Karpas-422 (cell line): ENCODE measurements at places on chromosomes 2 and 18.

DNA sequence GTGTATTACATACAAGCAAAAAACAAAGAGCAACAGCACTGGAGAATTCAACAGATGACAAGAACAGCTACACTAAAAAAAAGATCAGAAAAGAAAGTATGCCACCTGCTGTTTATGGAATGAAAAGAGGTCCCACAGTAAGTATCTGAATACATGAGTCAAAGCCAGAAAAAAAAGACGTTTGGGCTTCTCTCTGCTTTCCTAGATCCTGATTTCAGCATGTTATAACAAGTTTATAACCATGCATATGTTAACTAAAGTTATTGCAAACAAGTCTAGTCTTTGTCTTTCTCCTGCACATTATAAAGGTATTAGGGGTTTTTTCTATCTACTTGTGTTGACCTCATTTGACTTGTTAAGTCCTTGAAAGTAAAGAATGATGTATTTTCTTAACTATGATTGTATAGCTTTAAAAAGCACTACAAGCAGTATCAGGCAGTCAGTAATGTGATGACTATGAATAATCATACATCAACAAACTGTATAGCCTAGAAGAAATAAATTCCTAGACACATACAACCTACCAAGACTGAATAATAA lies 108.5 kb upstream of the COL5A2 start:
- DNase-seq, result peak; percentile 60

- DNase-seq, result no peak
These were observed 53.3 kb downstream of the CYBRD1 start for GRCh38 chr2:171575606-171576005.

DNA sequence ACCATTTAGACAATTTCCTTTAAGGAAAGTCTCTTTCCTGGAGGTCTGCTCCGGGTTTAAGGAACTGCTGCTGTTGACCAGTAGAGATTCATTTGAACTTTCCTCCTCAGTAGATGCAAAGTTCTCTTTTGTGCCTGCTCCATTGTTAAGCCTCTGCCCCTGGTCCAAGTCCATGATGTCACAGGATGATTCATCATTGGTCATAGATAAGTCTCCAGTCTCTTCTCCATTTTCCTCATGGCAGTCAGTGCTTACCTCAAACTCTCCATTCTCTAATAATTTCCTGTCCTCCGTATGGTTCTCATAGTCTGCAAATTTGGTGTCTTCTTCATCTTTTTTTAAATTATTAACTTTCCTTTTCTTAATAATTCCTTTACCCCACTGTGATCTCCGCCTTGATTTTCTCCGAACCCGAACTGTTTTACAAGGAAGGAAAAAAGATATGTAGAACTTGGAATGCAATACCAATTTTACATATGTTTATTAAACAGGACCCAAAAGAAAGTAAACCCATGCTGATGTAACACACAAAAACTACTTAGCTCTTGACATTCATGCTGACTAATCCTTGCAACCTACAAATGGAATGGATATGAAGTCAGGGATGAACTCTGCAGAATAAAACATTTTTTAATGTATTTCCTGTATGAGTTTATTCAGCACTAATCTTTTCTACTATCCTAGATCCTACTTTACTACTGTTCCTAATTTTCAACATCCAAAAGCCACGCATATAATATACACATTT lies 169.1 kb downstream of the ATAD2B start:
- no peak for DNase-seq

DNA sequence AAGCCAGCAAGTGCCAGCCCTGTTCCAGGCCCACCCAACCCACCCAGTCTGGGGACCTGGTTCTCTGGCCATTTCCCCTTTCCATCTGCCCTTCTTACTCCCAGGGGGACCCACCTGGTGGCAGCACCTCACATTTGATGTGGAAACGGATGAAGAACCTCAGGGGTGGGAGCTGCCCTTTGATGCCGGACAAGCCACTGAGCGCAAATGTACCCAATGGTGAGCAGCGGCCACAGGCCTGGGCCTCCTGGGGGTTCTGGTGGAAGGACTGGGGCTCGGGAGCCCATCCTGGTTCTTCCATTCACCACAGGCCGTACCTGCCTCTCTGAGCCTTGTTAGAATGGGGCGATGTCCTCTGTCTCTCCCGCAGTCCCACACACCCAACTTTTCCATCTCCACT lies 84.7 kb downstream of the EPAS1 start:
- DNase-seq, result no peak

- no peak for DNase-seq
These were observed 108.9 kb downstream of the SATB2 start for GRCh38 chr2:199348871-199349270.

- DNase-seq, result peak; percentile 92
These were observed 1.4 kb downstream of the PSD4 start for GRCh38 chr2:113175042-113175628.

GRCh38 chr2:238972146-238972445 lies 124.2 kb downstream of the TWIST2 start:
- no peak for DNase-seq

DNA sequence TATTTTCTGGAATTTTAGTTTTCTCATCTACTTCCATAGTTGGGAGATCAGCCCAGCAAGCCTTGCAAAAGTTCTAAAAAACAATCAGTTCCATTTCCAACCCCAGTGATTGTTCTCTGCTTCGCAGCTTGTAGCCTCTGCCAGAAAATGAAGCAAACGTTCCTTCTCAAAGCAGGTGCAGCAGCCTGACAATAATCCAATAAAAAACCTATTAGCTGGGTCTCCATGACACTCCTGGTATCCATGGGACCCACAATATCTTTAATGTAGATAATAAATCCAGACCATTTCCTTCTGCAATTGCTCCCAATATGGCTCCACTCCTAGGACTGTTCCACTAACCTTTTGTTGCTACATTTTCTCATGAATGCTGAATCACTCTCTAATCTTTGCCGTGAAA lies 140.8 kb upstream of the SETBP1 start:
- no peak for DNase-seq

GRCh38 chr2:178450524-178450773 lies 526 bp downstream of the PRKRA start:
- no peak for DNase-seq

DNA sequence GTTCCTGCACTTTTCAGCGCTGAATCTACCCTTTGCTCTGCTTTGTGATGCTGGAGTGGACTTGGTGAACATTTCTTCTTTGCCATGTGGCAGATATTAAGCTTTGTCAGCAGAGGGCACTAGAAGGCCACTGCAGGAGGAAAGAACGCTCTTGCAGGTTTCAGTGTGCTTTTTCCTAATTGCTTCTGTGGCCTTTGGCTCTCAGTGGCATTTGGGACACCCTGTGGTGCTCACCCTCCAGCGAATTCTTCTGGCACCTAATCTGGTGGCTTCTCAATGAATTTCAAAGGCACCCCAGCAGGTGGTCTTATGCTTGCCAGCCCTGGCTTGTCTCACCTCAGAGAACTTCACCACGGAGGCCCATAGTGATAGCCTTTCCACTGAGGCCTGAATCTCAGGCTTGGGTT lies 146.7 kb downstream of the MYO3B start:
- peak; percentile 76 for DNase-seq

- DNase-seq, result peak; percentile 46
These were observed 337.2 kb upstream of the SALL3 start for GRCh38 chr18:78642296-78642951.

- DNase-seq, result no peak
These were observed 14.2 kb downstream of the TET3 start for GRCh38 chr2:73998933-73999332.

- peak; percentile 70 for DNase-seq
These were observed 725 bp downstream of the FBXO48 start for GRCh38 chr2:68466361-68466777.

GRCh38 chr2:109348671-109349502 lies 219.9 kb downstream of the SH3RF3 start:
- DNase-seq, result no peak

DNA sequence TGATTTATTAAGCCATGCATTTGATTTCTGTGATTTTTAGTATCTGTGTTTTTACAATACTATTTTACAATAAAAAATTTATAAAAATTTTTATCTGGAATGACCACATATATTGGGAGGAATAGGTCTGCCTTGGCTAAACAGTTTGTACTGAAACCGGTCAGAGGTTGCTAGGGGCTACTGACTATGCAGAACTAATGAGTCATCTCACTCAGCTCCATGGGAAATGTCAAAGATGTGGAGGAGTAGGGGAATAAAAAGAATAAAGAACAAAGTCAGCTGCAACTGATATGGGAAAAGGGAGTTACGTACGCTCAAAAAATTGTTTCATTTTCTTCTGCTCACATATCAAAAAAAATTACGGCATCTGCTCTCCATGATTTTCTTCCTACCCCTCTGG lies 8.6 kb upstream of the TMEM163 start:
- no peak for DNase-seq

DNA sequence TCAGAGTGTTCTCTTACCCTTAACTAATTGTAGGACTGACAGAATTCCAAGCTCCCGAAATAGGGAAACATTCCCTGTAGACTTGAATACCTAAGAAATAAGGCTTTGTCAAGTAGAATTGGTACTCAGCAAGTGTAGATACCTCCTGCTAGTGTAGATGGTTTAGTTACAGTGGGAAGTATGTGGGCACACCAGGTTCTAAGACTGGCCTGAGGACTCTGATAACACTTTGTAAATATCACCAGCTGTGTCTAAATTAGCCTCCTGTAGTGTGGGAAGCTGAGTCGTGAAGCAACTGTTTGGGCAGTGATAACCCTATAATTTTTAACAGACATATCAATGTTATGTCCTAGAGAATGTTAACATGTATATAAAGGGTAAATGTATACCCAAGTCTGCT lies 304.5 kb downstream of the SLC8A1 start:
- DNase-seq, result no peak

- no peak for DNase-seq
These were observed 60.2 kb upstream of the CAVIN2 start for GRCh38 chr2:191907091-191907490.

DNA sequence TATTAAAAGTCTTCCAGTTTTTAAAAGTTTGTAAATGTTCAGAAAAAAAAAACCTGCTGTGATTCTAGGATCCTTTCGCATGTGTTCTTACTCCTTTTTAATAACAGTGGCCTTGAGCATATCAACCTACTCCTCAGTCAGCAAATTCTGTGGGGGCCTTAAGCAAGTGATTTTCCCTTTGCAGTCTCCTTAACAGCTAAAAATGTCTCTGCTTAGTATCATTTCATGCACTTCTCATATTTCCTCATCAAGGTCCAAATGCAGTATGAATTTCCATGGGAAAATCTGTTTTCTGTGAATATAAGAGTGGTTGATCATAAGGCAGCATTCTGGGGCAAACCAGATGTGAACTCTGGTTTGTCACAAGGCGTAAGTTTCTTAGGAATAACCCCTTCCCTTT lies 2175.1 kb upstream of the PIK3C3 start:
- no peak for DNase-seq

- no peak for DNase-seq
These were observed 384.9 kb upstream of the NRP2 start for GRCh38 chr2:205297368-205297767.

DNA sequence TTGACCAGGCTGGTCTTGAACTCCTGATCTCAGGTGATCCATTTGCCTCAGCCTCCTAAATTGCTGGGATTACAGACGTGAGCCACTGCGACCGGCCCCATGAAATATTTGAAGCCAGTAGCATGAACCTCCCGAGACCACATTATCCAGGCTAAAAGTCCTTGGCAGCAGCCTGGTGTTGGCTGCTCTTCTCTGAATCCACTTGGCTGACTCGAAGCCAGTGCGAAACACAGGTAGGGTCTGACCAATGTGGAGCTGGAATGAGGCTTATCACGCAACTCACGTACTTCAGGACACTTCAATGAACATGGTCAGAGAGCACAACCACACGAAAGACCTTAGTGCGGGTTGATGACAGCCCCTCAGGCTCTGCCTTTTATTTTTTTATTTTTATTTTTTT lies 38.4 kb downstream of the USP40 start:
- DNase-seq, result no peak

- no peak for DNase-seq
These were observed 18.6 kb downstream of the THAP4 start for GRCh38 chr2:241618296-241618805.

- DNase-seq, result no peak
These were observed 151.6 kb upstream of the MSH6 start for GRCh38 chr2:47631306-47631705.

GRCh38 chr2:79612999-79613398 lies 100.1 kb downstream of the CTNNA2 start:
- DNase-seq, result no peak

- no peak for DNase-seq
These were observed 223.7 kb upstream of the TRIB2 start for GRCh38 chr2:12493031-12493513.

- DNase-seq, result no peak
These were observed 102.5 kb upstream of the NOSTRIN start for GRCh38 chr2:168699844-168700417.

DNA sequence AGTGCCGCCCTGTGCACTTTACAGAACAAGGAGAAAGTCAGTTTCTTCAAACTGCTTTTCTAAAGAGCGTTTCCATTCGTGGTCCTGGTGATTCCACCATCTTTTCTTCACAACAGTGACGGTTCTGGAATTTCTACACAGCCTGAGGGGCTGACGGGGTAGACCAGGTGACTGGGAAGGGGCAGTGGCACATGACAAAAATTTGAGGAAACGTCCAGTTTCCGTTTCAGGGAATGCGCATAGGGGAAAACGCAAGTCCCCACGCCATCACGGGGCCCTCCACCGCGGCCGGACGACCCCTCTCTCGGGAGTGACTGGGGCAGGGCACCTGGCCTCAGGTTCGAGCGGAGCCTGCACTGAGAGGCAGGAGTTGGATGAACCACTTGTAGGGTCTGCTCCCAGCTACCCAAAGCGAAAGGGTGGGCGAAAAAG lies 980 bp upstream of the SPTBN1 start:
- no peak for DNase-seq
